ENCODE measurements at places on chromosomes 3 and 15. TPM values are rescaled to one million over a fixed set of nuclear protein-coding genes. Genes with fewer than 3 reads are reported as not detected.

CPLX3 gene
- not detected for polyA plus RNA-seq

GOLGA8N gene
- 0.35 TPM for polyA plus RNA-seq

TMEM212 gene
- polyA plus RNA-seq, result not detected

CCDC51 gene
- polyA plus RNA-seq, result 14.9 TPM

AHSG gene
- not detected for polyA plus RNA-seq

CLRN1 gene
- polyA plus RNA-seq, result not detected

RFX7 gene
- polyA plus RNA-seq, result 4.4 TPM

SNX22 gene
- polyA plus RNA-seq, result 0.94 TPM

SGO1 gene
- polyA plus RNA-seq, result 6.6 TPM
